ENCODE measurements at places on chromosomes 5 and 9. TPM values are rescaled to one million over a fixed set of nuclear protein-coding genes. Genes with fewer than 3 reads are reported as not detected.

Gene PKD2L2
- 0.45 TPM for polyA plus RNA-seq

Gene GRIN3A
- polyA plus RNA-seq: 1.2 TPM

Gene CARD6
- polyA plus RNA-seq: 2.2 TPM

Gene CDC20B
- polyA plus RNA-seq: 0.10 TPM

Gene ZNF462
- polyA plus RNA-seq: 11.5 TPM

Gene CMYA5
- polyA plus RNA-seq: 187 TPM

Measured in muscle of back (tissue), 13 donors.